ENCODE measurements at places on chromosomes 4 and X. TPM values are rescaled to one million over a fixed set of nuclear protein-coding genes. Genes with fewer than 3 reads are reported as not detected.
A peak's percentile ranks its signal among the peaks of the same experiment; 100 is the strongest.

DNA sequence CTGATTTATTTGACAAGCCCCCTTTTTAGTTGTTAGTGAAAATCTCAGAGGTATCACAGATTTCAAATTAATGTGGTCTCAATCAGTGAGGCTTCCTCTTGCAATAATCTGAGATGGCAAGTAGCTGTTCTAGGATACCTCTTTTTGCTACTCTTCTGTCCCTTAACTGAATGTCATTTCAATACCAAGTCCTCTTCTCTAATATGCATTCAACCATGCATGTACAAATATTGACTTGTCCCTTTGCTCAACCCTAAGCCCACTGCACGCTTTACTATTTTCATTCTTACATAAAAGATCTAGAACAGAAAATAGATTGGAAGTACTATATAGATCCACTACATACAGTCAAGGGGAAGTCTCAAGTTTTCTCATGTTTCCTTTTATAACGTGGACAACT, 164.2 kb downstream of the CBR4 start:
- no peak for DNase-seq

GRCh38 chr4:80360084-80360483, 24.6 kb downstream of the CFAP299 start:
- no peak for DNase-seq

DNA sequence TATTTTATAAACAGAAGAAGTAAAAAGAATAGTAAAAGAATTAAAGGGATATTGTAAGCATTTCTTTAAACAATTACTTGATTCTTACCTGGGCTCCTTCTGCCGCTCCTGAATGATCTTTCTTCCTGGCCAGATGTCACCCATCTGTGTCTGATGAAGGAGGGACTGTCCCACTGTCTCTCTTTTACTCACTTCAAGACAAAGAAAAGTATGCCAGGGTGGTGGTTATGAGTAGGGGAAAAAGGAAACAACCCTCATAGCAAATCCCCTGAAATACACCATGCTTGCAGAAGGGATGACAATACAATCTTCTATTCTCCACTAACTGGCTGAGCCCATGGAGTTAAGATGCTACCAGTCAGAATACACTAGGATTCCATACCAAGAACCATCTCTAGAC, 31.1 kb downstream of the SYTL4 start:
- no peak for DNase-seq

GRCh38 chrX:47321823-47322371, 48.5 kb upstream of the ZNF157 start:
- DNase-seq, result no peak

DNA sequence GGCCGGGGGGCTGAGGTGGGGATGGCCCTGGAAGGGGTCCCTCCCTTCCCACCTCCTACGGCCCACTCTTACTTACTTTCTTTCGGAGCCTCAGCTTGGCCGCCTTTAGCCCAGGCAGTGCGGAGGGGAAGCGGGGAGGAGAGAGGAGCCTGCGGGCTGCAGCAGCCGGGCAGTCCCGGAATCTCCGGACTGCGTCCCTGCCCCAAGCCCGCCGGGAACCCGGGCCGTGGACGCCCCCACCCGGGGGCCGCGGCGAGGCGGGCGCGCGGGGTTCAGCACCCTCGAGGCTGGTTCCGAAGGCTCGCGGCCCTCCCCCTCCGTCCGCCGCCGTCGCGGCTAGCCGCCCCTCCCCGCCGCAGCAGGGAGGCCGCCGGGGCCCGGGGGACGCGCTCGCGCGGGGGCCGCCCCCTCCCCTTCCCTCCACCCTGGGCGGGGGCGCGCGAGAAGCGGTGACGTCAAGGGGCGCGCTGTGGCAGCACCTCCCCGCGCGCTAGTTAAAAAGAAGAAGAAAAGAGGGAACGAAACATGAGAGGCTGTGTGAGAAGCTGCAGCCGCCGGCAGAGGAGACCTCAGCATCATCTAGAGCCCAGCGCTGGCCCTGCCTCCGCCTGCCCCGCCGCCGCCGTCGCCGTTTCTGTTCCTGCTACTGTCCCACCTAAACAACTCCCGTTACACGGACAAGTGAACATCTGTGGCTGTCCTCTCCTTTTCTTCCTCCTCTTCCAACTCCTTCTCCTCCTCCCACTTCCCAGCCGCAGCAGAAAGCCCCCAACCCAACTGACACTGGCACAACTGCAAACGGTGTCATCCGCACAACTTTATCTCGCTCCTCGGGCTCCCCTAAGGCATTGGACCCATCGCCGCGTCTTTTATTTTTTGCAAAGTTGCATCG, at the start of gene HHIP:
HHIP (plus strand) TSS at position 526 of the 892 bp plus-strand sequence. CDS start 520 bp downstream, outside the sequence.
- peak; percentile 30 for DNase-seq

DNA sequence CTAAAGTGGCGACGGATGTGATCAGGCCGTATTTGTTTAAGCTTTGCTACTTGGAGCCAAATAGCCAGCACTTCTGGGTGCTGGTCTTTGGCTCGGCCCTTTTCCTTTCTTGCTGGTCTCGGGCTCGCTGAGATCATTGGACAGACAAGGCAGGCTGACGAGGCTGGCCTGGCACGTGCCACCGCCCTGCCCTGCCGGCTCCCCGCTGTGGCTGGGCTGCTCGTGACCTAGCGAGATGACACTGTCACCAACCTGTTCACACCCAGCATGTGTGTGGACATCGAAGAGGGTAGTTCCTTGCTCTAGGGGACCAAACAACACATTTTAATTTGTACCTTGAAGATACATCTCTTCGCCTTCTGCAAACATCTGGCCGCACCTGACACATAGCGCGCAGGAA, 98.0 kb downstream of the ABLIM2 start:
- DNase-seq, result no peak

- no peak for DNase-seq
Measured at GRCh38 chr4:68396756-68397155, 46.9 kb upstream of the YTHDC1 start.

- DNase-seq, result no peak
Measured at GRCh38 chr4:40322811-40323210, 12.3 kb upstream of the CHRNA9 start.

DNA sequence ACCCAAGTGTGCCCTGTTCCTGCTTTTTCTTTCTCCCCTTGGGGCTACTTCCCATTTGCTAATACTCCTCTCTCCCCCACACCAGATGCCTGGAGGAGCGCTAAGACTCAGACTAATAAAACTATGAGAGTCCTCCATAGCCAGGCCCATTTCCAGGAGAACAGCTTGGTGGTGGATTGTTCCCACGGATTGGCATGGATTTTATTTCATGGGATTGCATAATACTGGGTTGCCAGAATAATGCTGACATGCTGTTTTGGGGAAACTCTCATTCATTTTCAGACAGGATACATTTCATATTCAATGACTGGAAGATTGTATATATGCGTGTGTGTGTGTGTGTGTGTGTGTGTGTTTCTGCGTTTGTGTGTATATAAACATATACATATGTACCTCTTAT, 447.5 kb upstream of the PITX2 start:
- no peak for DNase-seq

GRCh38 chr4:108574402-108574801, 46.0 kb upstream of the RPL34 start:
- no peak for DNase-seq

GRCh38 chr4:1087371-1087770, 26.0 kb downstream of the RNF212 start:
- no peak for DNase-seq

DNA sequence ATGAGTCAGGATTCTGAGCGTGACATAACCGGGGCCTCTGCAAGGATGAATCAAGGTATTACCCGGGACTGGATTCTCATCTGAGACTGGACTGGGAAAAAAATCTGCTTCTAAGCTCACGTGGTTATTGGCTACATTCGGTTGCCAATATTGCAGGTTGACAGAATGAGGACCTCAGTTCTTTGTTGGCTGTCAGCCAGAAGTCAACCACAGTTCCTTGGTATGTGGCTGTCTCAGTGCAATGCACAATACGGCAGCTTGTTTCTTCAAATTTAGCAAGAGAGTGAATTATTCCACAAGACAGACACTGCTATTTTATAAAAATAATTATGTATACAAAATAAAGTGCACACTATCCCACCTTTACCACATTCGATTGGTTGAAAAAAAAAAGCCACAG, 424.2 kb downstream of the KLHL4 start:
- no peak for DNase-seq

- no peak for DNase-seq
Measured at GRCh38 chrX:35842674-35843073, 44.5 kb downstream of the MAGEB16 start.

DNA sequence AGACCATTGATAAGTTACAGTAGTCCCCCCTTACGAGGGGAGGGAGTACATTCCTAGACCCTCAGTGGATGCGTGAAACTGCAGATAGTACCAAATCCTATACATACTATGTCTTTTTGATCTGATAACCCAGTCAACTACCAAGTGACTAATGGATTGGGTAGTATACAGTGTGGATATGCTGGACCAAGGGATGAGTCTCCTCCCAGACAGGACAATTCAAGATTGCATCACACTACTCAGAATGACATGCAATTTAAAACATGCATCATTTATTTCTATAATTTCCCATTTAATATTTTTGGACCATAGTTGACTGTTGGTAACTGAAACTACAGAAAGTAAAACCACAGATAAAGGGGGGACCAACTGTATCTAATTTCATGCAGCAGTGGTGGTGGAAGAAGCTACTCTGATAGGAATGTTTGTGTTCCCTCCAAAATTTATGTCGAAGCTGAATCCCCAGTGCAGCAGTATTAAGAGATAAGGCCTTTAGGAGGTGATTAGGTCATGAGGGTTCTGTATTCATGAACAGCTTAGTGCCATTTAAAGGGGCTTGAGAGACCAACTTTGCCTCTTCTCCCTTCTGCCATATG, 11.9 kb downstream of the HADH start:
- DNase-seq, result no peak

DNA sequence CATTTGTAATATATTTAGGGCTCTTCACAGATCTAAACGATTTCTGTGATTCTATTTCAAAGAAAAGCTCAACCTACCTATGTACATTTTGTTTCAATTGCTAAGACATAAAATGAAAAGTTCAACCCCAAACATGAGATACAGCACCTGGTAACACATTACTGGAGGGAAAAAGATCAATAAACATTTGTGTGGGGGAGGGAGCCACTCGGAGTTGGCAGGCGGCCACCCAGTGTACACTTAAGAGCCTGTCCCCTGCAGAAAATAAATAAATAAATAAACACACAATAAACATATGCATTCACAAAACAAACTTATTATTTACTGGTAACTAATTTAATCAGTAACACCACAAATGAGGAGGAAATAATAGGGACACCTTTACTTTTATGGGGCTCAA, 19.3 kb downstream of the PRSS48 start:
- no peak for DNase-seq

GRCh38 chr4:151908734-151909497, 148.1 kb upstream of the GATB start:
- no peak for DNase-seq

GRCh38 chr4:110198049-110198434, 373 bp downstream of the ELOVL6 start:
- DNase-seq, result no peak

- DNase-seq, result no peak
Measured at GRCh38 chr4:104418286-104418685, 76.4 kb downstream of the CXXC4 start.

DNA sequence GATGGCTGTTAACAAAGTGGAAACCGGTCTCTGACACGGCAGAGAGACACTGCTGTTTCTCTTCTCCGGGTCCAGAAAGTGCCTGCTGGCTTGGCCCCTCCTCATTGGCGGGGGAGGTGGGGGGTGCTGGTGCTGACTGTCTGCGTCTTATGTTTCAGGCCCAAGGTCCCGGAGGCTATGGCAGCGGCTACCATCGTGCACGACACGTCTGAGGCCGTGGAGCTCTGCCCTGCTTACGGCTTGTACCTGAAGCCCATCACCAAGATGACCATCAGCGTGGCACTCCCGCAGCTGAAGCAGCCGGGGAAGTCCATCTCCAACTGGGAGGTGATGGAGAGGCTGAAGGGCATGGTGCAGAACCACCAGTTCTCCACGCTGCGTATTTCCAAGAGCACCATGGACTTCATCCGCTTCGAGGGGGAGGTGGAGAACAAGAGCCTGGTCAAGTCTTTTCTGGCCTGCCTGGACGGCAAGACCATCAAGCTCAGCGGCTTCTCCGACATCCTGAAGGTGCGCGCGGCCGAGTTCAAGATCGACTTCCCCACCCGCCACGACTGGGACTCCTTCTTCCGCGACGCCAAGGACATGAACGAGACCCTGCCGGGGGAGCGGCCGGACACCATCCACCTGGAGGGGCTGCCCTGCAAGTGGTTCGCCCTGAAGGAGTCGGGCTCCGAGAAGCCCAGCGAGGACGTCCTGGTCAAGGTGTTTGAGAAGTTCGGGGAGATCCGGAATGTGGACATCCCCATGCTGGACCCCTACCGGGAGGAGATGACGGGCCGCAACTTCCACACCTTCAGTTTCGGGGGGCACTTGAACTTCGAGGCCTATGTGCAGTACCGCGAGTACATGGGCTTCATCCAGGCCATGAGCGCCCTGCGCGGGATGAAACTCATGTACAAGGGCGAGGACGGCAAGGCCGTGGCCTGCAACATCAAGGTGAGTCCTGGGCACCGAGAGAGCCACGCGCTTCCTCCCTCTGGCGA, 2.2 kb downstream of the AKAP17A start:
- DNase-seq, result no peak

DNA sequence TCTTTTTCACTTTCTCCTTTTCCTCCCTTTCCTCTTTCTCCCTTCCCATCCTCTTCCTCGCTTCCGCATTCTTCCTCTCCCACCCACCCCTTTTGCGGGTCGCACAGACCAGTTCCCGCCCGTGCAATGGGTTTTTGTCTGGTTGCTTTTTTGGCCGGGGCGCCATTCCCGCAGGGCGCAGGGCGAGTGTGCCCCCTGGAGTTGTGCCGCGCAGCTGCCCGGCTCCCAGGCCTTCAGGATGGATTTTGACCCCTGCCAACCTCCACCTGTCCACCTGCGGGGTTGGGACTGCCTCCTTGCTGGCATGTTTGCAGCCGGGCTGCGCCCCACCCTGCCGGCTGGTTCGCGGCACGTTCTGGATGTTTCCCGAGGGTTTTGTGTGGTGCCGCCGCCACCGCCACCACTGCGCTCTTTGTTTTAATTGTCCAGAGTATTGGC, 578 bp upstream of the SEL1L3 start:
- DNase-seq, result no peak

DNA sequence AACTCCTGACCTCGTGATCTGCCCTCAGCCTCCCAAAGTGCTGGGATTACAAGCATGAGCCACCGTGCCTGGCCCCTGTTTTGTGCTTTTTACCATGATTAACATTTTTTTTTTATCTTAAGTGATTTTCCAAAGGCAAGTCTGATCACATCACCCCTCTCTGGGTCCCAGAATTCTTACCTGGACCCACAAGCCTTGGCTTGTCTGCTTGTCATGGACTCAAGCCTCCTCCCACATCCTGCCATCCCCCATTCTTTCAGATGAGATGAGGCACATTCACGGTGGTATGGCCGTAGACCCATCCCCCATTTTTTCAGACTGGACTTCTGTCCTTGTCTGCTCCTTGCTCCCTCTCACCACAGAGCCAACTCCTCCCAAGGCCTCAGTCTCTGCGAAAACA, 55.3 kb downstream of the APLN start:
- no peak for DNase-seq

Gene RTL3
- not detected for polyA plus RNA-seq

Gene RAB9A
- 29.2 TPM for polyA plus RNA-seq

Gene TREX2
- 0.23 TPM for polyA plus RNA-seq

Gene GLRB
- polyA plus RNA-seq, result 3.2 TPM

Gene PNCK
- polyA plus RNA-seq, result 3.2 TPM
